H54 (cell line): ENCODE measurements at places on chromosomes 7 and 10.

DNA sequence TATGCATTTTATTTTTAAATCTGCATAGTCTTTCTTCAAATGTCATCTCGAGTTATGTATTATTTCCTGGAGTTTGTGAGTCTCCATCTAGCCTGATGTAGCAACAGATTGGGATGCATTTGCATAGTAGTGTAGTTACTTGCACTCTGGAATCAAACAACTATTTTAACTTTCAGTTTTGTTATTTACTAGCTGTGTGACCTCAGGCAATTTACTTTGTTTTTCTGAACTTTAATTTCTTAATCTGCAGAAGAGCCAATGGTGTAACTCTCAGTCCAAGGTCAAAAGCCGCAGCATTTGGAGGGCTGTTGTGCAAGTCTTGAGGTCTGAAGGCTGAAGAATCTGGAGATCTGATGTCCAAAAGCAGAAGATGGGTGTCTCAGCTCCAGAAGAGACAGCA is 175.8 kb upstream of the SORCS1 start:
- no peak for DNase-seq

GRCh38 chr10:124728830-124729661 is 15.1 kb downstream of the FAM53B start:
- no peak for DNase-seq

GRCh38 chr7:8284606-8285005 is 22.6 kb upstream of the ICA1 start:
- no peak for DNase-seq

DNA sequence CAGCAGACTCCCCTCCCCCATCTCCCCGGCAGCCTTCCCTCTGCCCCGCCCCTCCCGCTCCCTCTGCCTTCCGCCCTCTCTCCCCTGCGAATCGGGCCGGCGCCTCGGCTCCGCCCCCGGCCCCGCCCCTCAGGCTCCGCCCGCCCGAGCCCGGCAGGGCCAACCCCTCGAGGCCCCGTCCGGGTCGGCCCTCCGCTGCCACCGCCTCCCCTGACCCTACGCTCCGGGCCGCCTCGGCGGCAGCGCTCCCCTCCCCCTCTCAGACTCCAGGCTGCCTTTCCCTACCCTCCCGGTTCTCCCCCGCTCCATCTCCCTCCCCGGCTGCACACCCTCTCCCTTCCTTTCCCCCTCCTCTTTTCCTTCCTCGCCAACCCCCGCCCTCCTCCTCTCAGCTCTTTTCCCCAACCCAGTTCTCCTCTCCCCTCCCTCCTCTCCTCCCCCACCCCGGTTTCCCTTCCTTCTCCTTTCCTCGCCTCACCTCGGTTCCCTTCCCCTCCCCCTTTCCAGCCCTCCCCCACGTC is 1.6 kb downstream of the ZNF467 start:
- DNase-seq: peak; percentile 98

DNA sequence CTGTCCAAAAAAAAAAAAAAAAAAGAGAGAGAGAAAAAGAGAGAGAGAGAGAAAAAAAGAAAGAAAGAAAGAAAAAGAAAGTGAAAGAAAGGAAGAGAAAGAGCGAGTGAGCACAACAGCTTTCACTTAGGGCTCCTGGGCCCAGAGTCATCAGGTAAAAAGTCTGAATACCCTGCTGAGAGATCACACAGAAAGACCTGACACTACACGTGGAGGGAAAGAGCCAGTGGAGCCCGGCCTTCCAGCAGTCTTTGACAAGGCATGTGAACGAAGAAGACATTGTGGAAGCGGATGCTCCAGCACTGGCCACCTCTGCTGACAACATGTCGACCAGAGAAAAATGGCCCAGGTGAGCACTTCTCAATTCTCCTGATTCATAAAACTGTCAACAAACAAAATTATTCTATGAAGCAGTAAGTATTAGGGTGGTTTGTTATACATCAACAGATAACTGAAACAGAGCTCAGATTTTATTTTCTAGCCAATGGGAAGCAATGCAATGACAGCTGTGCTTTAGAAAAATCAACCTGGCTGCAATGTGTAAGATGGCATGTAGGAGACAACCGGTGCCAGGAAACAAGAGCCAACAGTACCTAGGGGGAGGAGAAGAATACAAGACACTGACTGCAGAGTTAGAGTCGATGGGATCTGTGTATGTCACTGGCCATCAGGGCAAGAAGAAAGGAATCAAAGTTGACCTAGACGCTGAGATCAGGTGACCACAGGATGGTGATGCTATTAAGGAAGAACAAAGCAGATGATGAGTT is 4.4 kb downstream of the RNF216 start:
- no peak for DNase-seq

DNA sequence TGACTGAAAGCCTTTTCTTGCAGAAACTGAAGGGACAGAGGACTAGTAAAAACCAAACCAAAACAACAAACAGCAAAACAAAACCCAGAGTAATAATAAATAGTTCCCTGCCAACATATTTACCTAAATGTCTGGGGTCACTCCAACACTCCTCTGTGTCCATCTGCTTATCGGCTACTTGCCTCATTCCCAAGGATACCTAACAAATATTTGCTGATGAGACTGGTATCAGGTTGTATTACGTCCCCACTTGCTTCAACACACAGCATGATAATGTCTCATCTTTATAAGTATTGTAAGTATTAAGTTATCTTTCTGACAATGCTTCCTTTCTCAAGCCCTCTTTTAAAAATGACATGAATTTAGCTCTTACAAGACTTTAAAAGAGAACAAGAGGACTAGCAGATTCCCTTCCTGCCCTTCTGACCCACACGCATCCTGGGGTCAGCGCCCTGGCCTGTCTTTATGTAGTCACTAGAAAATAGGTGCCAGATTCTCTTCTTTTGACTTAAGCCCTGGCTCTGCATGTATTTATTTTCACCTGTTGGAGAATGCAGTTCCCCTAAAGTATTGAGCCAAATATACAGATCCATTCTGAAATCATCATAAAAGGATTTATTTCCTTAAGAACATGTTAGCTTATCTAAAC is 110.2 kb downstream of the SEM1 start:
- no peak for DNase-seq

DNA sequence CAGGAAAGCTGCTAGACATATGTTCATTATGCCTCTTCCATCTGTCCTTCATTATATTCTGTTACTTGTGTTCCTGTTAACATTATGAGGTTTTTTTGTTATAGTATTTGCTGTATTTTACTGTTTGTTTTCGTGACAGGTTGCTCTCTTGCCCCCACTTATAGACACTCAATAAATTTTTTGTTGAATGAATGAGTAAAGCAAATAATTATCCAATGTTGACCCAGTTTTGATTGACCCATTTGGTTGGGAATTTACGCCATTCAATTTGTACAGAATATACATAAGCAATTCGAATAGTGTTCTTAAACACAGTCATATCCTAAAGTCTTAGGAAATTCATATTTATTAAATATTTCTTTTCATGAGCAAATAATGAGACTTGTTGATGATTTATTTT is 11.8 kb downstream of the CCSER2 start:
- no peak for DNase-seq

GRCh38 chr7:143396625-143397556 is 11.8 kb downstream of the EPHA1 start:
- DNase-seq: no peak

DNA sequence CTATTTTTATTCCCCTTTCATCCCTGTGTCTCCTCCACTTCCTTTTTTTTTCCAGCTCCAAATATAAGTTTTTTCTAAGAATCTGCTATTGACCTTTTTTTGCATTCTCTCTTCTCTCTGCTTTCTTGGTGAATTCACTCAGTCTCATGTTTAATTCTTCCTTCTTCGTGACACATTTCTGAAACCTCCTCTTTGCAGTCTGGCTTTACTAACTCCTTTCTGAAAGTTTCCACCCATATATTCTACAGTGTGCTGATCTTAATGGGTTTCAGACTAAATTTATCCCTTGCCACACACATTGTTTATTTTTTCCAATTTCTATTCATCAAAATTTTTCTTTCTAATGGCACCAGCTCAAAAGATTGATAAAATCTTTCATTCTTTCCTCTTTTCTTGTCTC is 47.8 kb upstream of the CALD1 start:
- DNase-seq: no peak

DNA sequence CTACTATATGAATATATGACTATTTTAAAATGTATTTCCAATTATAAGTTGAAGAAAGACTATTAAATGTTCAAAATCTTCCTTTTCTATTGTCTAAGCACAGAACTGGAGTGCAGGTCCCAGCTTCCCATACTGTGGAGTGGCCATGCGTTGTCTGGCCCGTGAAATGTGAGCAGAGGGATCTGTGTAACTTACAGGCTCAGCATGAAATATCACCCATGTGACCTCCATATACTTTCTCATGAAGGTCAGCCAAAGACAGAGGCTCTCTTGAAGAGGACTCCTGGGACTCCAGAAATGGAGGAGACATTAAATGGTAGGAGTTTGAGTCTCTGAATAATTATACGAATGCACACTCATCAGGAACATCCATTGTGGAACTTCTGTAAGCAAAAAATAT is 92.4 kb upstream of the CAV2 start:
- no peak for DNase-seq
